ENCODE measurements at places on chromosomes 6 and 20.
A peak's percentile ranks its signal among the peaks of the same experiment; 100 is the strongest.

GRCh38 chr6:10060004-10060403, 354.9 kb downstream of the TFAP2A start:
- DNase-seq, result no peak

DNA sequence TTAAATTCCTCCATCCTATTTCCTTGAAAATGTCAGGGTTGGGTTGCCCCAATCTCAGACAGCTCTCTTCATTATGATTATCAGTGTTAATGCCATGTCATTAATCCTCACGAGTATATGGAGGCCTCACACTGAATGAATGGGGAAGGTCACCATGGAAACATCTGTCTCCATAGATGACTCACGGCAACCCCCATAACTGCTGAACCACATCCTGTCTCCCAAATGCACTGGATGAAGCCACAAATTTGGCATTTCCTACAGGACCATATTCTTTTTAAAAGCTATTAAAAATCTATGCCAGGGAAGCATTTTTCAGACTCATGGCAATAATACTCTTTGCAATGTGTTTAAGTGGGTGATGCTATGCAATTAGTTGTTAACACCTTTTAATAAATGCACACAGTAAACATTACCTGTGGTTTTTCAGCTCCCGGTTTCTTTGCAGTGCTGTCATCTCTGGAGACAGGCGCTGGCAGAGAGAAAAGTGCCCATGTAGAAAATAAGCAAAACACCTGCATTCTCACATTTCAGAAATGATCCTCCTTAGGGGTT, 80.1 kb upstream of the PTPRK start:
- DNase-seq, result no peak

- DNase-seq, result no peak
These were observed 46.9 kb downstream of the UST start for GRCh38 chr6:148793721-148794120.

- DNase-seq, result no peak
These were observed 73.3 kb downstream of the MRPL14 start for GRCh38 chr6:44053760-44054556.

GRCh38 chr6:26525838-26526237, 12.3 kb upstream of the HMGN4 start:
- no peak for DNase-seq

DNA sequence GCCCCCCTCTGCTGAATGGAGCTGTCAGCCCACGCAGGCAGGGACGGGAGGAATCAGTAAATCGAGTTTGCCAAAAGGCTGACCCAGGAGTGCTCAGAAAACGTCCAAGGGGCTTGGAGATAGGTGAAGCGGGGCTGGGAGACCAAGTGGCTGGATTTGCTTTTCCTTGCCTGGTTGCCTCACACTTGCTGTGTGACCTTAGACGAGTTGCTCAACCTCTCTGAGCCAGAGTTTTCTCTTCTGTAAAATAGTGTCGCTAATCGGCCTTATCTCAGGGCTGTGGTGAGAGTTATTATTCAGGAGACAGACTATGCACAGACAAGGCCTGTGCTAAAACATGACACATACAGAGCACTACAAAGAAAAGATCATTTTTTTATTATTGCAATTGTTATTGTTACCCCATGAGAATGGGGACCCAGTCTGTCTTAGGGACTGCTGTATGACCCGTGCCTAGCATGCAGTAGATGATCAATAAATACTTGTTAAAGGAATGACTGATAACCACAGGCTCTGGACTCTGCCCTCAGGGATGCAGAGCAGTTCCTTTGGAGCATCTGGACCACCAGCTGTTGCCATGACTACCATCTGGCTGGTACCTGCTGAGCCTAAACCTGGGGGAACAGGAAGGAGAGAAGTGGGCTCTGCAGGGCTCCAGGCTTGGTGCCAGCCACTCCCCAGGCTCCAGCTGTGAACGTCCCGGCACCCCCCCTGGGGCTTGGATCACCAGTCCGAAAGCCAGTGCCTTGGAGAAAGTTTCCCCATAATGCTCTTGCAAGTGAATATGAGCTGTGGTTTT, 901 bp downstream of the KCNK15 start:
- DNase-seq, result no peak

- no peak for DNase-seq
These were observed 15.1 kb downstream of the ACSS1 start for GRCh38 chr20:25042531-25043498.

DNA sequence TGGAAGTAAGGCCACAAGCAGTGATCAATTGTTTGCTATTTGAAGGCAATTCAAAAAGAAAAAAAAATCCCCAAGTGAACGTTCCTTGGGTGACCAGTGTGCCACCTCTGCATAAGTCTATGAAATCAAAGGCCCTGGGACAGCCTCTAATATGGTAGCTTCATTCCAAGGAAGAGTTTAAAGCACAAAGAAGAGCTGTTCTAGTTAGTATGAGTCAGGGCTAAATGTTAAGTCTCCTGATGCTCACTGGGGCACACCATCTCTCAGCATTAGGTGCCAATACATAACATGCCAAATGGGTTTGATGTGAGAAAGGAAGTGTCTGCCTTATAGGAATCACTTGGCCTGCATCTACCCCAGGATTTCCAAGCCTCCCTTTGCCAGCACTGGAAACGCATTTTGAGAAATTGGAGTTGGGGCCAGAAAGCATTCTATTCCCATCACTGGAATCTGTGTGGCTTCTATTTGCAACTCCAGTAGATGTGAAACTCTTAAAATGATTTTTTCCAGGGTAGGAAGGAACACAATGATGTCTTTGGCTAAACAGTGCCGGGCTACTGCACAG, 13.0 kb downstream of the UNC5CL start:
- DNase-seq, result no peak

GRCh38 chr6:79631693-79632172, 604 bp downstream of the SH3BGRL2 start:
- peak; percentile 51 for DNase-seq

DNA sequence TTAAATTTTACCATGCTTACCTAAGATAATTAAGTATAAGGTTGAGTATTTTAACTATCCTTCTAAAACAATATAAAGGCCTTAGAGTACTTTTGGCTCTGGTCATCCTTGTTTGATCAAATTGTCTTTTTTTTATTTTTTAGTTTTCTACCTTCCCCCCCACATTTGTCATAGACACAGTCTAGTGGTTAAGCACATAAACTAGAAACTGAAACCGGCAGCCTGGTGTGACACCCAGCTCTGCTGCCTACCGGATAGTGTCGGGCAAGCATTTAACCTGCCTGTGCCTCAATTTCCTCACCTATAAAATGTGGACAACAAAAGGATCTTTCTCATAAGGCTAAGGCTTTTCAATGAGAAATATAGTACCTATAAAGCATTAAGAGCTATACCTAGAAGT, 21.6 kb upstream of the TULP4 start:
- no peak for DNase-seq

- no peak for DNase-seq
These were observed 1.3 kb downstream of the PPP1R3G start for GRCh38 chr6:5086294-5086890.

DNA sequence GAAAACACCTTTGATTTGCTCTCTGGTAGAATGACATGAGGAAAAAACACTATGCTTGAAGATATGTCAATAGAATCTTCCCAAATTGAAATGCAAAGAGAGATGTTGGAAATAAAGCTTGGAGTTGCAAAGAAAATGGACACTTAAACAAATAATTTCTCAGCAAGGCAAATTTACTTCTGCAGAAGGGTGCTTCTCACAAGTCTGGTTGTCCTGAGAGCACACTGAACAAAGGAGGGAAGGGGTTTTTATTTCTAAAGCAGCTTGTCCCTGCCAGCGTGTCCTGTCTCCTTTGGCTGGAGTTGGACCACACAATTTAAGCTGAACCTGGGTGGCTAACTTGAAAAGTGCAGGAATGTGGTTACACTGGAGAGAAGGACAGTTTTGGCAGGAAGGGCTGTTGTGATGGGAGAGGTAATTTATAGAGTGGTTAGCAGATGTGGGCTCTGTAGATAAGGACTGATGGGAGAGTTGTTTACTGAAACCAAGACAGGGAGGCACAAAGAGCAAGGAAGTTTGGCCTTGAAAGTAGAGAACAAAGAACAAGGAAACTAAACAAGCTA, 454.6 kb upstream of the EYS start:
- DNase-seq, result no peak

DNA sequence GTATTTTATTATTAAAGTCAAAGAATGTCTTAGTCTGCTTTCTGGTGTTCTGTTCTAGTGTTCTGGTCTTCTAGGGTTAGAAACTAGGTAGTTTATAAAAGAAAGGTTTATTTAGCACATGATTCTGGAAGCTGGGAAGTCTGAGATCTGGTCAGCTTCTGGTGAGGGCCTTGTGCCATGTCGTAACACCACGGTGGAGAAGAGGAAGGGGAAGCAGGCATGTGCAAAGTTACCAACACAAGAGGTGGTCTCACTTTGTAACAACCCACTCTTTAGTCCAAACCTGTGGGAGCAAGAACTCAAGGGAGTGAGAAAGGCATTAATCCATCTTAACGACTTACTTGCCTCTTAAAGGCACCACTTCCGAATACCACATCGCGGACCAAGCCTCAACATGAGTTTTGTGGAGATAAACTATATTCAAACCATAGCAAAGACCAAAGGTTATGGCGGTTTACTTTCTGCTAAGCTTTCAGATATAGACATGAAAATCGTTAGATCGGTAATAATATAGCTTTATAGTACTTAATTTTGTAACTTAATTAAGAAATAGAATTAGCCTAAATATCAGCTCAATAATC, 99.4 kb downstream of the NCOA3 start:
- no peak for DNase-seq

DNA sequence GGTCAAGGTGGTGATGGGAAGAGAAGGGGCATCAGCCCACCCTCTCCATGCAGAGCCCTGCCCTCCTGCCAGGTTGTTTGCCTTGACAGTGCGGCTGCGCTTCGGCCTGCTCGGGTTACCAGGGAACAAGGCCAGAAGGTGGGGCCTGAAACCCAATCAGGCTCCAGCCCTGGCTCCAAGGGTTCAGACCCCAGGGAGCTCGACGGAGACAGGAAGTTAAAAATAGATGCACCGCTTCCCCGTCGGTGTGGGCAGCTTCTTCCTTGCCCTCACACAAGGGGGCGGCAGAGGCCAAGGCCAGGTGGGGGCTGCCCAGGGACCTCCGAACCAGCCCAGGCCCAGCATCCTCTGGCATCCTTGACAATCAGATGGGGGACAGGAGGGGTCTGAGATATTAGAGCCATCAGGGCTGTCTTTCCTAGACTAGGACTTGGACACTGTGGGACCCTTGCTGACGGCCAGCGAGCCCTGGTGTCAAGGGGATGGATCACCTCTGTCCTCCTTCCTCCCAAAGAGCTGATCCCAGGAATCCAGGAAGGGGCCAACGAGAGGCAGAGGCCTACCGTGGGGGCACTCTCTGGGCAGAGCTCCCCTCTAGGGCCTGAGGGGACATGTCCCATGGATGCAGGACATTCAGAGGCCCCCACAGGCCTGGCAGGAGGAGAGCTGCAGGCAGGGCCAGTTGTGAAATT, 65.2 kb downstream of the RIPOR3 start:
- DNase-seq, result no peak

DNA sequence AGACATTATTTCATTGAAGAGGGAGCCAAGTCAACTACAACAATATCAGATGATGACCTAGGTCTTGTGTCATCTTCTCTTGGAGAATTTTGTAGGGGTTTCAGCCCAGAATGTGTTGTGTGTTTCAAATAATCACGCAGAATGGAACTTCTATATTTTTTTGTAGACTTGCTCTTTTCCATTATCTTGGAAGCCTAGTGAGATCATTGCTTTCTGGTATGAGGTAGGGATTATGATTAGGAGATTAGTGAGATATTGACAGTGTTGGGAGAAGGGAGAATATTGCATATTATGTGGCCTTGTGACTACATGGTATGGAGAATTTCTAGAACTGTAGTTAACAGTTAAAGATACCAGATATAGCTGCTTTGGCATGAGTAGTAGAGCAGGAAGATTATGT, 423.6 kb upstream of the PLCB4 start:
- no peak for DNase-seq

DNA sequence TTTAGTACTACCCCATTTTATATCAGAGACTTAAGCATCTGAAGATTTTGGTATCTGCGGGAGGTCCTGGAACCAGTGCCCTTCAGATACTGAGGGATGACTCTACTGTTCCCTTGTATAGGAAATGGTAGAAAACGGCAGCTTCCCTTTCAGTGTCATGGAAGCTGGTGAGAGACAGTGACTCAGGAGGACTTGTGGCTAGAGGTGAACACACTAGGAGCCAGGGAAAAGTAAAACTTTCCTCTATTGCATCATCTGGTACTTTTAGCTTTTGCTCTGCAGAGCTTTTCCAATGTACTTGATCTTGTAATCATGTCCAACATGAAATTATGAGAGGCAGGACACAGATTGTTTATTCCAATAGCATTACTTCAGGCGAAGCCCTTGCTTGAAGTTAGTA, 45.0 kb downstream of the RNF144B start:
- DNase-seq, result no peak

GRCh38 chr6:106281088-106281487, 44.5 kb downstream of the ATG5 start:
- no peak for DNase-seq

DNA sequence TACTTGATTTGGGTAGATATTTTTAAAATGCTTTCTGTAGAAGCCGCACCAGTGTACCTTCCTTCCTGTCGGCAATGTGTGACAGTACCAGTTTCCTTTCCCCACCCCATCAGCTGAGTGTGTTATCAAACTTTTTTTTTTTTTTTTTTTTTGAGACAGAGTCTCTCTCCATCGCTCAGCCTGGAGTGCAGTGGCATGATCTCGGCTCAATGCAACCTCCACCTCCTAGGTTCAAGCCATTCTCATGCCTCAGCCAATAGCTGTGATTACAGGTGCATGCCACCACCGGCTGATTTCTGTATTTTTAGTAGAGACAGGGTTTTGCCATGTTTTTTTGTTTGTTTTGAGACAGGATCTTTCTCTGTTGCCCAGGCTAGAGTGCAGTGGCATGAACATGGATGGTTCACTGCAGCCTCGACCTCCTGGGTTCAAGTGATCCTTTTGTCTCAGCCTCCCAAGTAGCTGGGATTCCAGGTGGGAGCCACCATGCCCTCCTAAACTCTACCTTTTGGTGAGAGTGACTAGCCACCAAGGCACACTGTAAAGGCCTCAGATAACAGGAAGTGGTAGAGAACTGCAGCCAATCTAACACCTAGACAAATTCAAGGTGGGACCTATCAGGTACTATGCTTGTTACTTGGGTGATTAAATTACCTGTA, 26.5 kb upstream of the ZBTB22 start:
- DNase-seq, result no peak

DNA sequence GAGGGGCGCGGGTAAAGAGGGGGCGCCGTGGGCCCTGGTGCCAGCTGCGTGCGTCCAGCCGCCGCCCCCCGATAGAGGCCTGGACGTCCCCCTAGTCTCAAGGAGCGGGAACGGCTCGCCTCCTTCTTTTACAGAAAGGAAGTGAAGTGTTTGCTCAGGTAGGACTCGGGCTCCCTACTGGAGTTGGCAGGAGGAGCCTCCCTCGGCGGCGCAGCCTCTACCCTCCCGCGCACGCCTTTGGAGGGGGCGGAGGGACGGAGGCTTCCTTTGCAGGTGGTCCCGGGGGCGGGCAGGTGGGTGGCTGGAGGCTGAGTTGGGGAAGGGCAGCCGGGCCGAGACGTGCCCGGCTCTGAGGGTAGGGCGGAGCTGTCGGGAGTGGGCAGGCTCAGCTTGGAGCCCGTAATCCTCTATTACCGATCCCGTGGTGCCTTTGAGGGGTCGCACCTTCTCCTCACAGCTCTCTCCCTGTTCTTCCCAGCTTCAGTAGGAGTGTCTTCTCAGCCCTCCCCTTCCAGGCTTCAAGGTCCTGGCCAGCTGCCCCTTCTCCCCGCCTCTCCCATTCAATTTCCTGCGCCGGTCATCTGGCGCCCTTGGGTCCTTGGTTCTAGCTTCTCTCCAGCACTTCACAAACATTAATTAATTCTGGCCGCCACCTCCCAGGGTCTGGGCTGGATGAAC, 728 bp downstream of the ITPR3 start:
- no peak for DNase-seq

Measured in NCI-H526 treated with DMSO at 0.1 percent for 48 hours (cell line).